ENCODE measurements at places on chromosomes 3 and 15.

GRCh38 chr15:89098281-89098680 lies 10.0 kb downstream of the ABHD2 start:
- DNase-seq = no peak

DNA sequence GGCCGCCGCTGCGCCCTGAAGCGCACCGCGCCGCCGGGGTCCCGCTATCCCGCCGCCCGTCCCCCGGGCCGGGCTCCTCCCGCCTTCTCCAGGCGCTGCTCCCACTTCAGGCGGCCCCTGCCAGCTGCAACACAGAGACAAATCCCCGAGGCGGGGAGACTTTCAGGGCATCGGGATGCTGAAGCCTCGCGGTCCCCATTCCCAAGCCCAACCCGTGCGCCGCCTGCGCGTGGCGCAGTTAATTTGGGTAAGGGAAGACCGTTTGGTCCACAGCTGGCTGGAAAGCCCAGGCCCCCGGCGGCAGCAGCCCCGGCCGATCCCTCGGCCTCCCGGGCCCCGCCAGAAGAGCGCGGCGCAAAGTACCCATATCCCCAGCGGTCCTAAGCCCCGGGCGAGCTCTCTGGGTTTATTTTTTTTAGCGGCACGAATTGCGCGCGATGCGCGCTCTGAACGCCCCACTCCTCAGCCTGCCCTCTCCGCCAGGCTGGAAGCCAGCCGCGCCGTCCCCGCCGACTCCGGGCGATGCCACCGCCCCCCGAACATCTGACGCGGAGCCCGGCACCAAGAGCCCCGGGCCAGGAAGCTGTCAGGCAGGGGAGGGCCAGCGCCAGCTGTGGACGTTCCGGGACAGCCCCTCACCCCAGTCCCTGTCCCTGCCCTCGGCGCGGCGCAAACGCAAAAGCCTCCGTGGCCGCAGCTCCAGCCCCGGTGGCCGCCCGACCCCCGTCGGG lies 517 bp downstream of the FBN1 start:
- DNase-seq = peak; percentile 64

DNA sequence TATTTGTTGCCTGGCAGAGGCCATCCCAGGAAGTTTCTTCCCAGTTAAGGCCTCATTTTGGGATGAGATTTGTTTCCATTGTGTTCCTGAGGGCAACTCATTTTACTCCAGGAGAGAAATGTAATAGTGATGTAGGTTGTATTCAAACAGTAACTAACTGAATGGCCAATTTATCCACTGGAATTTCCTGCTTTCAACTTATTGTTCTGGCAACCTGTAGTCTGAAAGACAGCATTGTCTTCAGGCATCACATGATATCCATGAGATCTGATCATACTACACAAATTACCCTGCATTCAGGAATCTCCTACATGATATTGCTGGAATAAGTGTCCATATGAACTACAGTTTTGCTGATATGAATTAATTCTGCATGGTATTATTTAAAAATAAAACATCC lies 79.5 kb upstream of the FGF7 start:
- no peak for DNase-seq

GRCh38 chr3:138875754-138876664 lies 41.3 kb upstream of the PIK3CB start:
- DNase-seq = no peak

- no peak for DNase-seq
Observed at GRCh38 chr3:45646051-45646585, 43.1 kb upstream of the SACM1L start.

GRCh38 chr3:50237133-50237651 lies 1.2 kb downstream of the GNAI2 start:
- peak; percentile 38 for DNase-seq

DNA sequence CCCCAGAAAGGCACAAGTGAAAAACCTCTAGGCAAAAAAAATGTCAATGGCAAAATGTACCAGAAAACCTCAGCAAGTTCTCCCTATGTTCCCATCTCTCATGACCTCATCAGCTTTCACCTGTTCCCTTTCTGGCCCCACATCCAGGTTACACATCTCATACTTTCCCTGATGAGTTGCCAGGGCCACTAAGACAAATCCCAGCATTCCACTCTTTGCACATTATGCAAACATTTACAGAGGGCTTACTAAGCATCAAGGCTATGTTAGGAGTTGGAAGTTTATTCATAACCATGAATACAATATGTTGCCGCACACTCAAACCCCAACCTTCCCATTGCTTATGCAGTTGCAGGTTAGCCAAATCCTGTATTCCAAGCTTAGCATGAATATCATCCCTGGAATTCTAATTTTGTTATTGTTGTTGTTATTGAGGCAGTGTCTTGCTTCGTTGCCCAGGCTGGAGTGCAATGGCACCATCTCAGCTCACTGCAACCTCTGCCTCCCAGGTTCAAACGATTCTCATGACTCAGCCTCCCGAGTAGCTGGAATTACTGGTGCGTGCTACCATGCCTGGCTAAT lies 129.3 kb upstream of the UBE2E2 start:
- DNase-seq = no peak

DNA sequence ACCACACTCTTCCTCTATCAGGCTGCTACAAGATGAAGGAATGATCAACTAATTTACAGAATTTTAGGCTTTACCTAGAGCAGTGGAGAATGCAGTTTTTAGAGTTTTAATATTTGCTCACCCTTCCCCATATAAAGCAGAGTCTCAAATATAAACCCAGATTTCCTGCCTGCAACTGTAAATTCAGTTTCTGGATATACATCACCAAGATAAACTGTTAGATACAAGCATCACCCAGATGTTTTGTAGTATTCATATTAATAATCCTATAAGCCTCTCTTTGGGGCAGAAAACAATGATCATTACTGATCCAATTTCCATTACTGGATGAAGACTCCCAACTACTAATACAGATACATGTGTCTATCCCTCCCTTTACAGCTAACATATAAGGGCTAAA lies 205.9 kb downstream of the TNIK start:
- DNase-seq = no peak

GRCh38 chr15:29556380-29556779 lies 265.9 kb downstream of the TJP1 start:
- DNase-seq = no peak

DNA sequence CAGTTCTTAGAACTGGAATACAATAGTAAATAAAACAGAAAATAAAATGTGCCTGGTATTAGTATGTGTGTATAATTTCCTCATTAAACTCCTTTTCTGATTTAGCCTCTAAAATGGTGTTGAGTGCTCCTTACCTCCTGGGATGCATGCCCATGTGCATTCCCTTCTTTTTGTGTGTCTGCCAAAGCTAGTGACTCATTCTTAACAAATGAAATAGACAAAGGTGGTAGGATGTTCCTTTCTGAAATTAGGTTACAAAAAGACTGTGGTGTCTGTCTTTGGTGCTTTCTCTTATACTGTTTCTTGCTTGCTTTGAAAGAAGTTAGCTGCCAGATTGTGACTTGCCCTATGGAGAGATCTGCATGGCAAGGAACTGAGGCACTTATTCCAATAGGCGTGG lies 623.7 kb downstream of the GRM7 start:
- no peak for DNase-seq

DNA sequence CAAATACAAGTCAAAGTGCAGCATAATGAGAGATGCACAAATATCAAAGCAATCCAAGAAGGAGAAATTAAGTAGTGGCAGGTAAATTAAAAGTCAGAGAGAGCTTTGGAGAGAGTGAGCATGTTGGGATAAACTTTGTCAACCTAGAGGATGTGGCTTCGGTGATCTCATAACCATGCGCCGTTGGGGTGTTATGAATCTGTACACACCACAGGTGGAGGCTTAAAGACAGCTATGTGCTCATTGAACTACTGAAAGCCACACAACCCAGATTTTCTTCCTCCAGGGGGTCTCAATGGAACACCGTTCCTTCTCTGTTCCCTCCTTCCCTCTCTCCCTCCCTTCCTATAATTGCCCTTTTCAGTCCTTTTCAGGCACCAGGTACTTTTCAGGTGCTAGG lies 52.0 kb downstream of the SUCNR1 start:
- no peak for DNase-seq

DNA sequence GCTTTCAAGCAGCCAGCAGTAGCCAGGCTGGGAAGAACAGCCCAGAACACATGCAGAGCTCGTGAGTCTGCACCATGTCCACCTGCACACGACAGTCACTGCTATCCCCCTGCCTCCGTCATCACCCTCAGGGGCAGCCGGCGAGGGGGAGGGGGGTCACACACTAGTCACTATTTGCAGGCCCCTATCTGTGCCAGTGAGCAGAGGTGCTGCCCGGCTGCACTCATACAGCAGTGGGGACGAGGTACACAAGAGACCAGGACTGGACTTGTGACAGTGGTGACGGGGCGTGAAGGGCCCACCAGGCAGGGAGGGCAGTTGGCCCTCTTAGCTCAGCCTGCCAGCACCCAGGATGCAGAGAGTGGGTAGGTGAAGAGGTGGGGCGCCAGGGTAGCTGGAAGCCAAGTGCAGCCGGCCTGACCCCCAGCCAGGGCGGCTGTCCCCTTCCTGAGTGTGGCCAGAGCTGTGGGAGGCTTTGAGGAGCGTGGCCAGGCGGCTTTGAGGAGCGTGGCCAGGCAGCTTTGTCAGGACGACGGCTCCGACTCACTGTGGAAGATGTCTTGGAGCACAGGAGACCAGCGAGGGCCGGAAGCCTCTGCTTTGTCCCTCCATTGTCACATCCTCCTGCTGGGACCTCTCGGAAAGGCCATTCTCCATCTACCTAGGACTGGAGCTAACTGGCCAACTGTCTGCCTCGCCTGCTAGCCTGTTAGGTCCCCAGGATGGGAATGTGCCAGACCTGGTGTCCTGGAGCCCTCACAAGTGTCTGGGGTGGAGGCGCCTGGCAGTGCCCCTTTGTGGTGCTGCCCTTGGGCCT lies 52.1 kb upstream of the FGD5 start:
- DNase-seq = no peak

DNA sequence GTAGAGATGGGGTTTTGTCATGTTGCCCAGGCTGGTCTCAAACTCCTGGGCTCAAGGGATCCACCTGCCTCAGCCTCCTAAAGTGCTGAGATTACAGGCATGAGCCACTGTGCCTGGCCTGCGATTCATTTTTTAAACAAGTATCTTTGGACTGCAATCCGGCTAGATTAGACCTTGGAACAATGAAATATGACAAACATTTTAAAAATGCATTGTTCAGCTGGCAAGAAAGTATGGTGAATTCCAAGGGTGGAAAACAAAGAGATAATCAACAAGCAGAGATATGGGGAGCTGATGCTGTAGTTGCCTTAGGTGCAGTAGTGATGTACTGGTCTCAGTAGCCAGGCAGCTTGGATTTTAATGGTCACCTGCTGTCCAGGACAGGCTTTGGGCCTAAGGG lies 95.8 kb upstream of the GOLGA8J start:
- DNase-seq = no peak

- no peak for DNase-seq
Observed at GRCh38 chr15:81589671-81590070, 215.7 kb upstream of the TMC3 start.

DNA sequence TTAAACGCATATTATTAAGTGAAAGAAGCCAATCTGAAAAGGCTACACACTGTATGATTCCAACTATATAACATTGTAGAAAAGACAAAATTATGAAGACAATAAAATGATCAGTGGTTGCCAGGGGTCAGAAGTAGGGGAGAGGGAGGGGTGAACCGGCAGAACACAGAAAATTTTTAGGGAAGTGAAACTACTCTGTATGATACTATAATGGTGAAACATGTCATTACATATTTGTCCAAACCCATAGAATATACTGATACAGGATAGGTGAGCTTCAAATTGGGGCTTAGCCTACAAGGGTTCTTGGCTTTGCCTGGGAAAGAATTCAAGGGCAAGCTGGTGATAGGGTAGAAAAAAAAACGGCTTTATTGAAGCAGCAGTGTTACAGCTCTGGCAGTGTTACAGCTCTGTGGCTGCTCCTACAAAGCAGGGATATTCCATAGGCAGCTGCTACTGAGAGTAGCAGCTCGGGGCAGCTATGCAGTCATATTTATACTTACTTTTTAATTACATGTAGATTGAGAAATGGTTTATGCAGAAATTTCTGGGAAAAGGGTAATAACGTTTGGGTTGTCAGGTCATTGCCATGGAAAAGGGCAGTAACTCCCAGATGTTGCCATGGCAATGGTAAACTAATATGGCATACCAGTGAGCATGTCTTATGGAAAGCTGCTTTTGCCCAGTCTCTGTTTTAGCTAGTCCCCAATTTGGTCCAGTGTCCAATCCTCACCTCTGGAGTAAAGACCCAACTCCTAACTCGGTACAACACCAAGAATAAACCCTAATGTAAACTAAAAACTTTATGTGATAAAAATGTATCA lies 125.1 kb upstream of the SLC25A36 start:
- DNase-seq = peak; percentile 17

- no peak for DNase-seq
Observed at GRCh38 chr15:70276401-70276800, 178.7 kb upstream of the TLE3 start.

GRCh38 chr3:87727783-87728182 lies 331.0 kb downstream of the CGGBP1 start:
- DNase-seq = no peak

DNA sequence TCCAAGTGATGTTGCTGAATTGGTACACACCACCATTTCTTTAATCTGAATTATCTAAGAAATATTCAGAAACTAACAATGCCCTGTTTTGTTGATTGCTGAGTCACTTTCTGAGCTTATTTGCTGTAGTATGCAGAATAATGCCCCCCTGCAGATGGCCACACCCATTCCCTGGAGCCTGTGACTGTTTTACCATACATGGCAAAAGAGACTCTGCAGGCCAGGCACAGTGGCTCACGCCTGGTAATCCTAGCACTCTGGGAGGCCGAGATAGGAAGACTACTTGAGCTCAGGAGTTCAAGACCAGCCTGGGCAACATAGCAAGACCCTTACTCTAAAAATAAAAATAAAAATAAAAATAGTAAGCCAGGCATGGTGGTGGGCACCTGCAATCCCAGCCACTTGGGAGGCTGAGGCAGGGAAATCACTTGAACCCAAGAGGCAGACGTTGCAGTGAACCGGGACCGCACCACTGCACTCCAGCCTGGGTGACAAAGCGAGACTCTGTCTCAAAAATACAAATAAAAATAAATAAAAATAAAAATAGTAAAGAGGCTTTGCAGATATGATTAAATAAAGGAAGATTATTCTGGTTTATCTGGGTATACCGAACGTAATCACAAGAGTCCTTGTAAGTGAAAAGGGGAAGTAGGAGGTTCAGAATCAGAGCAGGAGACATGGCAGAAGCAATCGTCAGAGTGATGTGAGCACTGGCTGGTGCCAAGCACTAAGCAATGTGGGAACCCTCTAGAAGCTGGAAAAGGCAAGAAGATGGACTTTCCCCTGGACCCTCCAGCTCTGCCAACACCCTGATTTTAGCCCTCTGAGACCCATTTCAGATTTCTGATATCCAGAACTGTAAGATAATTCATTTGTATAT lies 19.0 kb downstream of the PCYT1A start:
- DNase-seq = no peak

GRCh38 chr15:46091860-46092450 lies 457.1 kb downstream of the SQOR start:
- no peak for DNase-seq
